ENCODE measurements at places on chromosomes 3 and 15. TPM values are rescaled to one million over a fixed set of nuclear protein-coding genes. Genes with fewer than 3 reads are reported as not detected.

DNA sequence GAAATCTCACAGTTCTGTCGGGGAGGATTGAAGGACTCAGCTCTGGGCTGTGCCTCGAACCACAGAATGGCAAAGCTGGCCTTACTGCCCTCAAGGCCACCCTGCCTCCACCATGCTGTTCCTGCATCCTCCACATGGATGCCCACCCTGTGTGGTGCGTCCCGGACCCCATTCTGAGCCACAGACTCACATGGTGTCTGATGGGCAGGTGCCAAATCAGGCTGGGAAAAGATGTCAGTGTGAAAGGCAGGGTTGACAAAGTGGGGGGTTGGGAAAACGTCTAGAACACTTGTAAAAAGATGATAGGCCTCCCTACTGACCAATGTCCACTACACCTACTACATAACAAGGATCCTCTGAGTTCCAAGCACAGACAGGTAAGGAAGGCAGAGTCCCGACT lies 49.4 kb downstream of the TM2D3 start:
- no peak for ATAC-seq

DNA sequence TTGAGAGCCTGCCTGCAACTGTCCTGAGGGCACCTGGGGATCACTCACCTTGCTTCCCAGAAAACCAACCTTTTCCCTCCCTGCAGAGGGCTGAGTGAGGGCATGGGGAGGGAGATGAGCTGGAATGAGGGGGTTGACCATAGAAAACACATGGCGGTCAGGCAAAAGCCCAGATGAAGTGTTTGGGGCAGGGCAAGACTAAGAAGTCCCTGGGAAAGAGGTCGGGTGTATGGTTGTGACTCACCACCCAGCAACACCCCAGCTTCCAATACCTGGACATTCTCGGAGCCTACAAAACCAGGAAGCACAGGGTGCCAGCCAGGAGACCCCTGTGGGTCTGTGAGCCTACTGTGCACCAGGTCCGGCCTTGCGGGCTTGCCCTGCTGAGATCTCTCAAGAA lies 95.3 kb upstream of the ATP2B2 start:
- ATAC-seq: no peak

- ATAC-seq: no peak
Measured at GRCh38 chr15:39783244-39783820, 691 bp upstream of the FSIP1 start.

DNA sequence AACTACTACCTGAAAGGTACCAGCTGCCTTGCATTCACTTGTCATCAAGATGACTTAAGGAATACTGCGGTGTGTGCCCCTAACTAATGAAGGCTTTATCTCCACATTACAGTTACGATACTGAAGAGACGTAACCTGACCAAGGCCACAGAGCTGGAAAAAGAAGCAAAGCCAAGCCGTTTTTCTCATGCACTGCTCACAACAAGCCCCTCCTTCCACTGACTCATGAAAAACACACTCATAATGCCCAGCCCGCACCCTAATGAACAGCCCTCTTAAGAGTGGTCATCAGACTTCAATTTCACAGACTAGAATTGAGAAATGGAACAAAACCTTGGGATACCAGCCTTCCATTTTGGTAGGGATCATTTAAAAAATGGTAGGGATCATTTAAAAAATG lies 11.6 kb downstream of the PSMD6 start:
- peak; percentile 43 for ATAC-seq

- no peak for ATAC-seq
Measured at GRCh38 chr3:52084954-52085680, 28.7 kb upstream of the DUSP7 start.

DNA sequence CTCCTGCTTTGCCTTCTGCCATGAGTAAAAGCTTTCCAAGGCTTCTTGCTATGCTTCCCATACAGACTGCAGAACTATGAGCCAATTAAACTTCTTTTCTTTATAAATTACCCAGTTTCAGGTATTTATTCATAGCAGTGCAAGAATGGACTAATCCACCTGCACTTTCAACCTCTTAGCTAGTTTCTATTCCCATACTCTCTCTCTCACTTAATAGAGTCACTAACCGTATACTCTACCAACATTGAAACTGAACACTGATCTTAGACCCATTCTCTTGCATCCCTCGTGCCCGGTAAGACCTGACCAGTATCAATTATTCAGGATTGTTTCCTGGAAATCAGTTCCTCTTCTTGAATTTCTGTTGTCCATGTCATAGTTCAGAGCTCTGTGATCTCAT lies 92.7 kb upstream of the TMC3 start:
- no peak for ATAC-seq

DNA sequence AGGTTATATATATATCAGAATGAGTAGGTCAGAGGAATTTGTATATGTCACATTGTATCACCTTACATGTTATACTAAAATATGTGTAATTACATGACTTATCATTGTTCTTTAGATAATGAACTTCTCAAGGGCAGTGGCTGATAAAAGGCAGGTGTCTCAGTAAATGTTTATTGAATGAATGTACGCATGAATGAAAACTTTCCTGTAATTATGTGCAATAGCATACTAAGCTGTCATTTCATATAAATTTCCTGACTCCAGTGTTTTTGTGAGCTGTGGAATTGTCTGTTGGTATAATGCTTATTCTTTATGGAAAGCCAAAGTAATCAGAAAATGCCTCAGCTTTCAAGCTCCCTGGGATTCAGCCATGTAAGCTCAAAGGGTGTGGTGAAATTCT lies 4.2 kb downstream of the TBC1D23 start:
- no peak for ATAC-seq

- no peak for ATAC-seq
Measured at GRCh38 chr15:74036271-74037170, 42.0 kb downstream of the PML start.

GRCh38 chr3:61015859-61016258 lies 235.4 kb downstream of the FHIT start:
- no peak for ATAC-seq

Gene ALDH1A2
- total RNA-seq: 1.8 TPM

DNA sequence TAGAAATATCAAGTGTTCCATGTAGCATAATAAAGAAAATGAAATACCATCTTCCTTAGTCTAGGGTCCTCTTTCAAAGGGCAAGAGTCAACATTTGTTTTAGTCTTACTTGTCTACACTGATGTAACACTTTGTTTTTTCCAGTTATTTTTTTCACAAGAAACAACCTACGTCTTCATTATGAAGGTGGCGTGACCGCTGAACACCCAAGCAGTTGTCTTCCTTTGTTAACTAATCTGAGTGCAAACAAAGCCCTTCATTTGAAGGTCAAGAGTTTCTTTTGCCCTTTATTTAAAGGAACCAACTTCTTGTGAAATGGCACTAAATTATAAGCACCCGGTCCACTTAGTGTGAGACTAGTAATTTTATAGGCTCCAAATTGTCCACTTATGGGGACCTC lies 73.2 kb downstream of the CD47 start:
- ATAC-seq: no peak

GRCh38 chr3:72818905-72819304 lies 29.3 kb downstream of the SHQ1 start:
- ATAC-seq: no peak

DNA sequence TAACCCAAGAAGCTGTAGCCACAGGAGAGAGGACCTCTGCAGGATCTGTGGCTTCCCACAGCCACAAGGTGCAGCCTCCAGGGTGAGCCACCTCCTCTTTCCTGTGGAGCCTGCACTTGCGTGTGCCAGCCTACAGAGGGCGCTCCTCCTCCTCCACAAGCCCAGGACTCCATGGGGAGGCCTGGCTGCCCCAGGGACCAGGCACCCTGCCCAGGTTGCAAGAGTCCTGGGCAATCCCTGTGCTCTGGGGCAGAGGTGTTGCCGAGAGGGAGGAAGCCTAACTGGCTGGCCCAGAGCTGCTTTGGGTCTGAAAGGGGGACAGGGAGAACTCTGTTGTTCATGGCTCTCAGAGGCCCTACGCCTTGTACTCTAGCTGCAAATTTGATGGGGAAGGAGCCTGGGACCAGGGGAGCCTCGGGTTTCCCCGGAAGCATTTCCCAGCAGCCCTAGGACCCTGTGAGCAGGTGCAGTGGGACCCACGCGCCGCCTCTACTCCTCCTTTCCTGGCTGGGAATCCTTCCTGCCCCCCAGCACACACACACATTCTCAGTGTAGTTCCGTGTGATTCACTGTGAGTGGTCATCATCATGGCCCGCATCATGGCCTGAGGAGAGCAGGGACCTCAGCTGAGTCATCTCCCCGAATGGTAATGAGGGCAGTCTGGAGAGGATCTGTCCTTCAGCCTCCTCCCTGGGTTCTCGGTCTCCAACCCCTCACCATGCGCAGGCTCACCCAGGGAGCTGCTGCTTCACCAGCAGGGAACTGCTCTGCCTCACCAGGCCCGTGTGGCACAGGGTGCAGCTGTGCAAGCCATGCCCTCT lies 24.3 kb downstream of the TBC1D21 start:
- ATAC-seq: peak; percentile 88

- ATAC-seq: no peak
Measured at GRCh38 chr3:143269741-143270140, 150.2 kb downstream of the CHST2 start.

Gene ITIH1
- 0.12 TPM for total RNA-seq

Gene NANOGP8
- total RNA-seq: 0.44 TPM

Gene PPP1R14D
- not detected for total RNA-seq

Gene ACTRT3
- 1.6 TPM for total RNA-seq

DNA sequence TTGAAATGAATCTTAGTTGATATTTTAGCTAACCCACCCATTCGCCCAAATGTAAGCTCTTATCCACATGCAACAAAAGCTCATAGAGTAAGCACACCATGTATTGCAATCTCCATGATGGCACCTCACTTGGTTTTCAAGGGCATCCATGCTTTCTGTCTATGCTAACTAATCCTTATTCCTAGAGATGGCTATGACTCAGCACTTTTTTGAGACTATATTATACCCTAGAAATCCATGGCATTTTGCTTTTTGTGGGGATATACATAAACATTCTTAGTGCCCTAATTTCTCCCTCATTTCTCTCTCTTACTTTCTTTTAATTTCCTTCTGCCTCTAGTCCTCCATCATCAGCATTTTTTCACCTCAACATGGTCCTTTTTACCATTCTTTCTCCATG lies 168.5 kb upstream of the STT3B start:
- ATAC-seq: no peak

DNA sequence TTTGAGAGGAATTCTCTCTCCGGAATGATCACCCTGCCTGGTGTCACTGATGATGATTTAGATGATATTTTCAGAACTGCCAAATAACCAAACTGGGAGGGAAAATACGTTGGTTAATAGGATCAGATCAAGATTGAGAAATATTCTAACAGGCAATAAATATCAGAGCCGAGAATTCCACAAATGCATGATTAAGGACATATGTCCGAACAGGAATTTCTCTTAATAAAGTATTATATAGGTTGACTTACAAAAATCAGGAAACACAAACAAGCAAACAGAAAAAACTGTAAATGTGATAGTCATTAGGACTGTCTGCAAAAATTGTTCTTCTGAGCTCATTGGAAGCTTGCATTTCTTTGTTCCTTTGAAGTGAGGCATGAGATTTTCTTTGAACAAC lies 75.1 kb upstream of the PHLDB2 start:
- no peak for ATAC-seq

DNA sequence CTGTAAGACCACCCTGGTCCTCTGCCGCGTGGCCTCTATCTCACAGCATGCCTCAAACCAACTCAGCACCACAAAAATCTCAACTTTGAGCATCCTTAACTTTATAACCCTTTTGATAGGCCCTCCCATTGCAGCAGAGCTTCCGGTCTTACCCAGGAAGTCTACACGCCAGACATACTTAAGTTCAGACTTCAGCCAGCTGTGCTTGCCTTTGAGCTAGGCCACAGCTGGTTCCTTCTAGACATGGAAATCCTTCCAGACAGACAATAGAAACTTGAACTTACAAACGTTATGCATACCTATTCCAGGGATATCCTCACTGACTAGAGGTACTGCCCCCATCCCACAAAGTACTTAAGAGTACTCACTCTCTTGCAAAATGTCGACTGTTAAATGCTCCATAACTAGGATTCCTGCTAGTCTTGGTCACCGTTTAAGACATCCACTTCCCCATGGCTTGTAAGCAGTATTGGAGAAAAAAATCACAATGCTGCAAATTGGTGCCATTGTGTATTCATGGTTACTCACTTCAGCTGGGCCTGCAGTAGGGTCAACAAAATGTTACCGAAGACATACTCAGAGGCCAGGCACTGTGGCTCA lies 183.5 kb downstream of the TBL1XR1 start:
- ATAC-seq: no peak

GRCh38 chr15:36075333-36075732 lies 504.1 kb upstream of the CDIN1 start:
- ATAC-seq: no peak

GRCh38 chr3:26505399-26505798 lies 117.2 kb upstream of the LRRC3B start:
- ATAC-seq: no peak

- no peak for ATAC-seq
Measured at GRCh38 chr15:22229990-22230819, 149.9 kb downstream of the OR4M2 start.

GRCh38 chr15:58518626-58519025 lies 86.8 kb downstream of the LIPC start:
- ATAC-seq: no peak

Data from esophagus mucosa (tissue), 1 donor.